Activated CD4-positive, CD25-positive, alpha-beta regulatory T cell (primary cell): ENCODE measurements at places on chromosomes 7 and 10.
A peak's percentile ranks its signal among the peaks of the same experiment; 100 is the strongest.

DNA sequence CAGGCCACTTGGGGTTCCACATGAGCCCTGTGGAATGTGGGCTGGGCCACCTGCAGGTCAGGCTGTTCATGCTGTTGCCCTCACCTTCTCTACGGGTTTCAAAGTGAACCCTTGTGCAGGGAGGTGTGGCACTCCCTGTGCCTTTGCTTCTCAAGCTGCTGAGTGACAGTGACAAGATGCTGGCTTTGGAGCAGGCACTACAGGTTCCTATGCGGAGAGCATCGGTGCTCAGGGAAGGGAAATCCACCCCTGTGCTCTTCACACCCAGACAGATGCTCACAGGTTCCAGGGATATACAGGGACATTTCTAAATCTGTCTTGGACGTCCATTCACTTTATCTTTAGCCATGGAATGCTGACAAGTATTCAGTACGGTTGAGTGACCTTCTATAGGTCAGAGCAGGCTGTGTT lies 1005.0 kb downstream of the LRMDA start:
- no peak for DNase-seq

DNA sequence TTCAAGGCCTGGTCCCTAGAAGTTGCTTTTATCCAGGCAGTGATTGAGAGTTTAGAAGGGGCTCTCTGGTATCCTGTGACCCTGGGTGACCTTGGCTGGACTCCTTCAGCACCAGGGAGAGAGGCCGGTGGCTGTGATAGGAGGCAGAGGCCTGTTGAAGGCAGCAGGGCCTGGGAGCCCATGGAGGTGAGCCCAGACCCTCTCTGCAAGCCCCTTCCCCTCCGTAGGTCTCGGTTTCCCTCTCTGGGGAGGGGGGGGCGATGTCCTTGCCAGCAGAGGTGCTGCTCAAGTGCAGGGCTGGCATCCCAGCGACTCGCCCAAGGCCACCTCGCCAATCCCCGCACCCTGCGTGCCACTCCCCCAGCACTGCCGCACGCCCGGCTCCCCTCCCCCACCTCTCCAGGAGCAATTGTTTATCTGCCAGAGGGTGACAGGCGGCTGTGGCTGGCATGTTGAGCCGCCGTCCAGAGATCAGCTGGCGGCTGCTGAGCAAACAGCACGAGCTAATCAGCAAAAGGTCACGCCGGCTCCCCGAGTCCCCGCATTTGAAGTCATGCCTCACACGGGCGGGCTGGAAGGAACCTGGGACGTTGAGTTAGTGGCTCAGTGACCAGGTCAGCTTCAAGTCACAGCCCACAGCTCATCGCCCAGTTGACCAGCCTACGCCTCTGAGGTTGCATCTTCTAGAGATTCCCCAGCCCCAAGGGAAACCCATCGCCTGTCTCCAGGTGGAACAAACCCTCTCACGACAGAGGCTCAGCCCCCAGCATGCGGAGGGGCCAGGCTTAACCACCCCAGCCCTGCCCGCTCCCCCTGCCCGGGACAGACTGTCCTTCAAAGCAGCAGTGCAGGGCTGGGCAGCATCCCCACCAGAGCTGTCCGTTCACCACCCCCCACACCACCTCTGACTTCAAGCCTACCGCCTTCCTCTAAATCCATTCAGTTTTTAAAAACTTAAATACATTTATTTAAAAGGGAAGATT lies 43.7 kb downstream of the ELFN1 start:
- DNase-seq: no peak

DNA sequence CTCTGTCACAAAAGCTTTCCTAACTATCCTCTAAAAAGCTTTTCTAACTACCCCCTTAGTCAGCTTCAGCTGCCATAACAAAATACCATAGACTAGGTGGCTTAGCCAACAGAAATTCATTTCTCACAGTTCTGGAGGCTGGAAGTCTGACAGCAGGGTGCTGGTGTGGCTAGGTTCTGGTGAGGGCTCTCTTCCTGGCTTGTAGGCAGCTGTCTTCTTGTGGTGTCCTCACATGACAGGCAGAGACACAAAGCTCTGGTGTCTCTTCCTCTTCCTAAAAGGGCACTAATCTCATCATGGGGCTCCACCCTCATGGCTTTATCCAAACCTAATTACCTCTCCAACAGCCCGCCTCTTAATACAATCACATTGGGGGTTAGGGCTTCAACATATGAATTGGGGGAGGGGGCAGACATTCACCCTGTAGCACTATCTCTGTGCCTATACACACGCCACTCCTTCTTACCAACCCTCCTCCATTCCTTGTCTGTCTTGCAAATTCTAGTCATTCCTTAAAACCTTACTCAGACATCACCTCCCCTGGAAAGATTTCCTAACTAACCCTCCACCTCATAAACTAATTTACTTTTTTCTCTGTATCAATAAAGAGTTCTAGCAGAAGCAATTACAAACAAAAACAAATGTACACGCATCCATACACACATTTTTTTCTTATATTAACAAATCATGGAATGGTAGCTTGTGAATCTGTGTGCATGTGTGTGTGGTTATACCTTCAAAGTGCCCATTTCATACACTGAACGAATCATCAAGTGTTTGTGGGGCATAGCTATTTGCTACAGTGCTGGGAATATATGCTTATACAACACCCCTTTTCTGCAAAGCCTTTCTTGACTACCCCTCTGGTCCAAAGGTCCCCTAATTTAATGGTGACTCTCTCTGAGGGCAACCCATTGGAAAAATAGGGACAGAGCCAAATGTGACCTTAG lies 26.4 kb downstream of the RHOBTB1 start:
- DNase-seq: no peak

- peak; percentile 18 for DNase-seq
Observed at GRCh38 chr10:33143160-33143728, 185.2 kb upstream of the ITGB1 start.

GRCh38 chr7:98619450-98620321 lies 2.6 kb downstream of the NPTX2 start:
- no peak for DNase-seq

DNA sequence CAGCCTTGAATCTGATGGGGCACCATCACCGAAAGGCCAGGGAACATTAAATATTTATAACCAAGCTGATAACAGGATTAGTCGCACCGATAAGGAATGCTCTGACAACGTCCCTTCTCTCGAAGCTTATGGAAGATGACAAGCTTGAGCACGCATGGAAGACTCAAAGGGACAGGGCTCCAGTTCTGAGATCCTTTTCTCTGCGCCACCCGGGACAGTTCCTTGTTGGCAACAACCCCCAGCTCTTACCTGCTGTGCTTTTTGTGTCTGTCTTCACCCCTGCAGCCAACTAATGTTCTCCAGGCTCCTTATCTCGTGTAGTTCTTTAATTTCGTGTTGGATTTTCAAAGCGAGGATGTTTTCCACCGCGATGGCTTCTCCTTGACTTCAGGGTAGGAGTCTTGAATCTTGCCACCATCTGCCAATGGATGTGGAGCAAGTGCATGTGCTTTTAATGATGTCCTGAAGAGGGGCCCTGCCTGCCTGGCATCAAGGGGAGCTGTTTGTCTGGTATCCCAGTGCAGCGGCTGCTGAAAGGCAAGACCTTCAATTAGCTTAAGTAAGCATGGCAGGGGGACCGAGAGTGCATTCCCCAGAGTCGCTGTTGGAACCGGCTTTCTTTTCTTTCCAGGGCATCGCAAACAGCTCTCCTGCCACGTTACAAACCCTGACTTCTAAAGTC lies 354 bp upstream of the FERD3L start:
- no peak for DNase-seq

GRCh38 chr10:119341459-119342301 lies 134.3 kb downstream of the GRK5 start:
- DNase-seq: peak; percentile 5

DNA sequence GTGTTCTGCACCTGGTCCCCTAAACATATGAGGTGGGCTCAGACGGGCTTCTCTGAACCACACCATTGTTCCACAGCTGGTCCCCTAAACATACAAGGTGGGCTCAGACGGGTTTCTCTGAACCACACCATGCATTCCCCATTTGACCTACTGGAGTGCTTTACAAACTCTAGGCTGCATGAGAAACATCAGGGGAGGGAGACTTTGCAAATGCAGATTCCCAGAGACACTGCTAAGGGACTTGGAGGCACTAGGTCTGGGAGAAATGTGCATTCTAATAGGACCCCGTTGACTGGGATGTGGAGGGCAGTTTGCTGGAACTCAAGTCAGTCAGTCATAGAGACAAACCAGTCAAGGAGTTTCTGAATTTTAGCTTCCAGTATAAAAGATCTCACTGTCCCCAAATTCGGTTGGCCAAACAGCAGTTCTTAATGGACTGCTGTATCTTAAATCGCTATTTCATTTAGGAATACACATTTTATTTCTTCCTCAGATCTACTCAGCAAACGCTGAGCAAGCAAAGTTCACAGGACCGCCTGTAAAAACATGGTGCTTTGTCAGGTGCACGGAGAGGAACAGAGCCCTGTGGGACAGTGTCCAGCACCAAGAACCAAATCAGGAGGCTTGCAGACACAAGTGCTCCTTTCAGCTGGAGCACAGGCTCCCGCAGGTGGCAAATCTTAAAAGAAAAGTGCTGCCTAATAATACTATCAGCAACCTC lies 198.8 kb downstream of the SFMBT2 start:
- no peak for DNase-seq

DNA sequence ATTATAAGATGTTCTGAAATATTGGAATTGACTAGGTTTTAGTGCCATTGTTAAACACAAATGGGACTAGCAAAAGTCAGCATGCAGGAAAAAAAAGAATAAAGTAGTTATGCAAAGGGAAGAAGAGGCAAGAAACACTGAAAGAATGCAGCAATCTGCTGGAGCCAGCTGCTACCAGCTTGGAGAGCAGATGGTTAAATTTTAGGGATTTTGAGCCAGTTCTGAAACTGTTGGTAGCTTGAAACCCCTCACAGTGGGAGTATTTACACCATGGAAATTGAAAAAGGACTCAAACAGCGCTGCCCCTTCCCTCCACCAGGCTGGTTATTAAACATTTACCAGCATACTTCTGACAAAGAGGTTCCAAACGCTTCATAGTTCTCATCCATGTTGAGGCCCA lies 41.0 kb downstream of the SCRN1 start:
- DNase-seq: no peak

- no peak for DNase-seq
Observed at GRCh38 chr10:14048930-14049613, 281.7 kb downstream of the FRMD4A start.

- no peak for DNase-seq
Observed at GRCh38 chr7:70923181-70923845, 208.6 kb upstream of the GALNT17 start.

DNA sequence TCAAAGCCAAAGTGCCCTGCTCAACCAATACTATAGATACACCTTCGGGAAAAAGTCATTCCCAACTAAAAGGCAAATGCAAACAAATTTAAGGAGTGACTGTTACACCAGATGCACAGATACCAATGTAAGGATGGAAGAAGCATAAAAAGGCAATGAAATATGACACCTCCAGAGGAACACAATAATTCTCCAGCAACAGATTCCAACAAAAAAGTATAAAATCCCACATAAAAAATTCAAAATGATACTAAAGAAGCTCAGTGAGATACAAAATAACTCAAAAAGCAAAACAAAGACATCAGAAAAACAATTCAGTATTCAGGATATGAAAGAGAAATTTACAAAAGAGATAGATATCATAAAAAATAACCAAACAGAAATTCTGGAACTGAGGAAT lies 44.1 kb upstream of the ASAH2 start:
- DNase-seq: no peak

GRCh38 chr7:20783700-20784387 lies 2.8 kb downstream of the SP8 start:
- DNase-seq: no peak

DNA sequence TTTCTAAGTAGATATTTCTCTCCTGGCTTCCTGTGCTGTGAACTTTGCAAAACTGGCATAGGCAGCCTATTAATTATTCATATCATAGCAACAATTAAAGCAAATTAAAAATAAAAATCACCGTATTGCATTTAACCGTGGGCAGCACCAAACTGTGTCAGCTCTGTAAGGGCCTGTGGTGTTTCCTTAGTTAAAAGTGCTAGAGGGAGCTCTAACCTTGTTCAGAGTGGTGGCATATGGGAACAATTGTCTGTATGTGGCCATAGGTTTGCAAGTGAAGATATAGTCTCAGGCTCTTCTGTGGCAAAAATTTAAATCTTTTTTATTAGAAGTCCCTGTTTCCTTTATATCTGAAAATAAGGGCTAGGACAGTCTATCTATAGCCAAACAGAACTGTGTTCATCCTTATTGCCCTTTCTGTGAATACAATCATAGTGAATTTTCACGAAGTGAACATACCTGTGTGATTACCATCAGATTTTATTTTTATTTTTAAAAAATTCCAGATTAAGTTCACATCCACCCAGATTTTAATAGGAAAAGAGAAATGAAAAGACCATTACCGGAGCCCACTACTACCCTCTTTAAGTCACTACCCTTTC lies 92.6 kb downstream of the POLL start:
- no peak for DNase-seq

DNA sequence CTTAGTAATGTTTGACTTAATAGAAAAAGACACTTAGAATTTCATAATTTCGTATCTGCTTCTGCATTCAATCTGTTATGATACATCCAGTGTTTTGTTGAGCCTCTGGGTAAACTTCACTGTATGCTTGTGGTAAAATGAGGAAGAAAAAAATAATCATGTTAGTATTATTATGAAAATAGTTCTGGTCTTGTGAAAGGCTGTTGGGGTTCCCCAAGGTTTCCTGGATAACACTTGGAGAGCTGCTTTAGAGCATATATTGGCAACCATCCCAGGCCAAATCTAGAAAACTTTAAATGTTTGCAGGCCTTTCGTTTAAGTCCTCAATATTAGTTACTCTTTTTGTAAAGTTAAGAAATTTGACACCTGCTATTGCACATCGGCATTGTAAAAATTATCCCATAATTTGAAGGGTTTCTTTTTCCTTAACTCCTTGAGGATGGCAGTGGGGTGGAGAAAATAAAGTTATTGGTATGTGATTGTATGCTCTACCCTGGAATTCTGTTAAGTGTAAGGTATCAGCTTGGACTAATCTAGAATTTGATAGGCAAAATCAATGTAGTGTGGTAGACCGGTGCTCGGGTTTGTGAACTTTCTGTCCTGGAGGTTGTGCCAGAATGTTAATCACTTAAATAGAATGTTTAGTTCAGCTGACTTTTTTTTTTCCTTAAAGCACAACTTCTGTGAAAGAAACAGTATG lies 54.5 kb downstream of the WAC start:
- DNase-seq: no peak

- no peak for DNase-seq
Observed at GRCh38 chr7:142357953-142358520, 100.2 kb upstream of the PRSS58 start.
